ENCODE measurements at places on chromosomes 7 and 10.

DNA sequence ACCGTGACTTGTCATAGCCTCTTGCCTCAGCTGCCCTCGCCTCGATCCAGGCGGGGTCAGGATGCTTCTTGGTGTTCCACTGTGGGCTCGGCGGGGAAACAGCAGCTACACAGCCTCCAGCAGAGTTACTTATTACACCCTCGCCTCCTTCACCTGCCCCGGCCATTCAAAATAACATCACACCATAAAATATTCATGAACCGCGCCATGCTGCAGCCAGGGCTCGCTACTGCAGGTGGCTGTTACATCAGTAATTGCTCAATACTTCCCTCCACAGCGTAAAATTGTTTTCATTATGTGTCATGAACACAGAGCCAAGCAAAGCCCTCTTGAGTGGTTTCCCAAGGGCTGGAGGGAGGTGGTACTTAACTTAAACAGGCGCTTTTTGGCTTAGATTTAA lies 241.5 kb upstream of the SP8 start:
- H3K36me3 ChIP-seq = no peaks in the 10 kb centered on the region
- no peak overlapping the region for H3K27ac ChIP-seq
- peak overlapping the region; percentile 28 for H3K4me3 ChIP-seq
- H3K4me1 ChIP-seq = peaks cover 55% of the 10 kb centered on the region

GRCh38 chr7:150378853-150379440 lies at the start of gene ZNF775:
Gene ZNF775, plus strand, starts transcription at chr7:150379330. Its CDS starts 9,141 bp downstream, at chr7:150388471.
- peak within 1 kb of the TSS; percentile 88 for H3K27ac ChIP-seq
- peak within 1 kb of the TSS; percentile 99 for H3K4me3 ChIP-seq
- H3K36me3 ChIP-seq = peaks cover 10% of the 10 kb centered on the region
- peaks cover 8% of the 10 kb centered on the region for H3K27me3 ChIP-seq
- peaks cover 81% of the 10 kb centered on the region for H3K4me1 ChIP-seq
- peak; percentile 94 for DNase-seq

DNA sequence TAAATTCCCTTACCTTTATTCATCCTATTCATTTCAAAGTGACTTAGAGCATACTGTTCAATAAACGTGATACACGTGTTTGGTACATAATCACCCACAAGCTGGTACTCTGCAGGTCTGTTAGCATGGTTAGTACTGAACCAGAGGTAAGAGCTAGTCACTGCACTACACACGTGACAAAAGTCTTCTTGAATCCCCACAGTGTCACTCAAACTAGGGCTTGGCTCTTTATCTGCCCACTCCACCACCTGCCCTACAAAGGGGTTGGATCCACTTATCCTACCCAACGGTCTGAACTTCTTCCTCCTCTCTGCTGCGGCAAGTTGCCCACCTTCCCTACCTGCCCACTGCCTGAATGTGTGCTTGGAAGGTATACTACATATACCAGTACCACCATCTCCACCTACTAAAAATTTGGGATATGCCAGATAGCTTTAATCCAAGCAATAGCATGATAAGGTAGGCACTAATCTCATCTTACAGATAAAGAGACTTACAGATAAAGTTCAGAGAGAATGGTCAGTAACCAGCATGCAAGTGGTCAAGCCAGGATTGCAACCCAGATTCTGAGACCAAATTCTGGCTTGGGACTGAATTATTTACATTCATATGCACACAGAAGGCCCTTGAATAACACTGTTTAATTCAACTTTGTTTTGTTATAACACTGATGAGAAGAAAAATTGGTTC lies 92.2 kb downstream of the SGMS1 start:
- no peak overlapping the region for H3K4me3 ChIP-seq
- no peak for DNase-seq
- H3K27me3 ChIP-seq = no peaks in the 10 kb centered on the region
- H3K4me1 ChIP-seq = no peaks in the 10 kb centered on the region

GRCh38 chr7:20301311-20301939 lies 29.3 kb upstream of the ITGB8 start:
- H3K4me1 ChIP-seq = peaks cover 4% of the 10 kb centered on the region
- no peak for DNase-seq
- no peak overlapping the region for H3K4me3 ChIP-seq
- H3K27me3 ChIP-seq = no peaks in the 10 kb centered on the region
- H3K36me3 ChIP-seq = no peaks in the 10 kb centered on the region

DNA sequence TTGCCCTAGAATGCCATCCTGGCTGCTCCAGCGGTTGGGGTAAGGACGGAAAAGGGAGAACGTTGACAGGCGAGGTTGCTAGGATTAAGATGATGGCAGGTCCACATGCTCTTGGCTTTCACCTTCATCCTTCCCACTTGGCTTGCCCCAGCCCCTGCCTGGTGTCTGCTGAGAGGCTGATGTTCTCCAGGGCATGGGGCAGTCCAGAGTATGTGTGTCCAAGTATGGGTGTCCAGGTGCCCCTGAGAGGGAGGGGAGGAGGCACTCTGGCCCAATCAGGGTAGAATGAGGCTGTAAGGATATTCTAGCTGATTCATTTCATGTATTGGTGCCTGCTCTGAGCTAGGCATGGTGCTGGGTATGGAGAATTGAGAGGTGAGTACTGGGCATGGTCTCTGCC lies 12.6 kb downstream of the NEURL1 start:
- H3K27me3 ChIP-seq = peaks cover 33% of the 10 kb centered on the region
- no peak for DNase-seq
- H3K4me3 ChIP-seq = no peak overlapping the region
- peaks cover 40% of the 10 kb centered on the region for H3K4me1 ChIP-seq
- no peak overlapping the region for H3K27ac ChIP-seq

GRCh38 chr7:127983804-127984332 lies 47.4 kb downstream of the LRRC4 start:
- no peak overlapping the region for H3K4me3 ChIP-seq
- no peaks in the 10 kb centered on the region for H3K4me1 ChIP-seq
- peak overlapping the region; percentile 24 for H3K27ac ChIP-seq
- no peaks in the 10 kb centered on the region for H3K27me3 ChIP-seq

- no peak overlapping the region for H3K27ac ChIP-seq
- H3K36me3 ChIP-seq = no peaks in the 10 kb centered on the region
- H3K27me3 ChIP-seq = peaks cover 1% of the 10 kb centered on the region
- H3K4me1 ChIP-seq = no peaks in the 10 kb centered on the region
Observed at GRCh38 chr10:2462581-2462980, 604.8 kb upstream of the PFKP start.

DNA sequence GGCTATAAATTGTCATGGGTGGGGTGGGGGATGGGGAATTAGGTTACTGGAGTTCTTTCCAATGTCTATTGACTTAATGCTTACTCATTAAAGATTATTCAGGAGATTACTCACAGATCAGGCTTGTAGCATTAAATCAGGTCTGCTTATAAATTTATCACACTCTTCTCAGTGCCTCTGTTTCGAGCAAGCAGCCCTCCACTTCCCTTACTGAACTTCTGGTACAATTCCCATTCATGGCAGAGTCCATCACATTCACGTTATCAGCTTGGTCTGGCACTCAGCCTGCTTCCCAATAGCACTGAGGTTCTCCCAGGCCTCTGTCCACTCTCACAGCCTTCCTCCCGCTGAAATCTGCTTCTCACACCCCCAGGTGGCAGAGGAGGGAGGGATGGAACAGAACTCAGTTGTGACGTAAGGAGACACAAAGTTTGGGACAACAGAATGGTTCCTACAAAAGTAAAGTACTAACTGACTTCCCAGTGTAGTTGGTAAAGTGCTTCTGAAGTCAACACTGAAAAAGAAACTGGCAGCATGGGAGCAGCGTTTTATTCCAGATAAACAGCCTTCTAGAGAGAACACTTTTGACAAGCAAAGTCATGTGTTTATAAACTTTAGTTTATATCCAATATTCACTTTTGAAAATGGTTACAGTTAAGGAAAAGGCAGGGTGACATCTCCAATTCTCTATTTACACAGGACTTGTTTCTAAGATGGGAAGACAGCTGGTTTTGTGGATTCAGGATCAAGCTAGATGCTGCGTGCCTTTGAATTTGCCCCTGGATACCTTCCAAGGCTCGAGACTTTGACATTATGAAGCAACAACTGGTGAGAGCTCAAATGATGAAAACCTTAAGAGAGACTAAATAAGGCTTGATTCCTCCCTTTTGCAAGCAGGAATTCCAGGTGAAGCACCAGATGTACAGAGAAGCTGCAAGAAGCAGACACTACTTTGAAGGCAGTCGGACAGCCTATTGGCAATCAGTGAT lies 81.4 kb downstream of the ATXN7L1 start:
- H3K27me3 ChIP-seq = peaks cover 3% of the 10 kb centered on the region
- H3K4me1 ChIP-seq = peaks cover 8% of the 10 kb centered on the region
- H3K4me3 ChIP-seq = no peak overlapping the region

DNA sequence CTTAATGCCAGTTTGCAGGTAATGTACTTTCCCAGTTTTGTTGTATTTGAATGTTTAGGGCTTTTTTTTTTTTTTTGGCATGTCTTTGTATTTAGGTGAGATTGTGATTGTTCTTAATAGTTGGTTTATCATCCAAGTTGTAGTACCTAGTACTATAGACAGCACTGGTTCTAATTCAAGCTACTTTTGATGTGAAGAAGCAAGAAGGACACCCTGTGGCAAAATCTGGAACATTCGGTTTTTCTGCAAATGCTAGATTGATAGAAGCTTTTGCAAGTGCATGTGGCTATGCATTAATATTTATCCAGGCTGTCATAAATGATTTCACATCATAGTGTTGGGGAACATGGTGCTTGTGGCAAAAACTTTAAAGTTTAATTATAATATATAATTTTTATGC lies 248.9 kb downstream of the FOXP2 start:
- DNase-seq = no peak
- H3K27me3 ChIP-seq = no peaks in the 10 kb centered on the region
- H3K36me3 ChIP-seq = no peaks in the 10 kb centered on the region
- H3K4me1 ChIP-seq = peaks cover 28% of the 10 kb centered on the region
- H3K4me3 ChIP-seq = no peak overlapping the region

GRCh38 chr10:73625004-73625883 lies 16.0 kb downstream of the MYOZ1 start:
- peak; percentile 62 for DNase-seq
- peak overlapping the region; percentile 100 for H3K27ac ChIP-seq
- H3K4me3 ChIP-seq = peak overlapping the region; percentile 98

GRCh38 chr10:49541762-49542161 lies 2.8 kb upstream of the ERCC6 start:
- H3K27me3 ChIP-seq = peaks cover 62% of the 10 kb centered on the region
- H3K4me1 ChIP-seq = peaks cover 21% of the 10 kb centered on the region
- DNase-seq = no peak
- no peak overlapping the region for H3K27ac ChIP-seq
- peaks cover 1% of the 10 kb centered on the region for H3K36me3 ChIP-seq

DNA sequence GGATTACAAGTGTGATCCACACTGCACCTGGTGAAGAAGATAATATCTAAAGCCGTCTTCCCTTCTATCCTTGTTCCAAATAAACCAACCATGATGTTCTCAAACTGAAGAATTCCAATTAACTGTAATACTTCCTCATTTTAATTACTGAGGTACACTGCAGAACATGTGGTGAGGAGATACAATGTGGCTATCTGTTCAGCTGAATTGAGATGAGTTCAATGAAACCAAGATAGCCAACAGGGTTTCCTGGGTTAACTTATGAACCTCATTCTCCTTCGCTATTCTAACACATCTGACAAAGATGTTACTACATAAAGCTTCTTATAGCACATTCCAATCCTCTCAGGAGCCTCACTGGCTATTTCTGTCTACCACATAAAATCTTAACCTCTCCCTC lies 75.5 kb downstream of the RAPGEF5 start:
- H3K4me3 ChIP-seq = no peak overlapping the region
- no peak overlapping the region for H3K27ac ChIP-seq
- H3K36me3 ChIP-seq = no peaks in the 10 kb centered on the region
- no peaks in the 10 kb centered on the region for H3K4me1 ChIP-seq

- DNase-seq = peak; percentile 71
- H3K27ac ChIP-seq = no peak within 1 kb of the TSS
- H3K27me3 ChIP-seq = peaks cover 59% of the 10 kb centered on the region
- H3K4me1 ChIP-seq = peaks cover 6% of the 10 kb centered on the region
- H3K36me3 ChIP-seq = no peaks in the 10 kb centered on the region
Observed at GRCh38 chr10:80132299-80133139, at the start of gene PLAC9. Gene PLAC9, plus strand, starts transcription at chr10:80132730. Its CDS starts 33 bp downstream, at chr10:80132763.

- no peak overlapping the region for H3K4me3 ChIP-seq
- H3K27ac ChIP-seq = peak overlapping the region; percentile 3
- H3K27me3 ChIP-seq = no peaks in the 10 kb centered on the region
- no peak for DNase-seq
- peaks cover 19% of the 10 kb centered on the region for H3K4me1 ChIP-seq
Observed at GRCh38 chr7:148108381-148108780, 482.2 kb upstream of the C7orf33 start.

GRCh38 chr7:39621784-39622411 lies 1.5 kb upstream of the RALA start:
- H3K4me1 ChIP-seq = peaks cover 41% of the 10 kb centered on the region
- peaks cover 10% of the 10 kb centered on the region for H3K27me3 ChIP-seq
- DNase-seq = no peak
- no peaks in the 10 kb centered on the region for H3K36me3 ChIP-seq
- peak overlapping the region; percentile 98 for H3K4me3 ChIP-seq
- peak overlapping the region; percentile 75 for H3K27ac ChIP-seq

- no peaks in the 10 kb centered on the region for H3K36me3 ChIP-seq
- peaks cover 31% of the 10 kb centered on the region for H3K27me3 ChIP-seq
- peaks cover 13% of the 10 kb centered on the region for H3K4me1 ChIP-seq
- DNase-seq = no peak
- H3K4me3 ChIP-seq = no peak overlapping the region
Observed at GRCh38 chr7:154867068-154867467, 135.9 kb downstream of the PAXIP1 start.

- peak within 1 kb of the TSS; percentile 92 for H3K4me3 ChIP-seq
- peaks cover 19% of the 10 kb centered on the region for H3K4me1 ChIP-seq
- no peaks in the 10 kb centered on the region for H3K36me3 ChIP-seq
- no peak within 1 kb of the TSS for H3K27ac ChIP-seq
Observed at GRCh38 chr10:94402204-94402842, at the start of gene TBC1D12. Gene TBC1D12, plus strand, starts transcription at chr10:94402541. Its CDS starts 73 bp downstream, at chr10:94402614.

DNA sequence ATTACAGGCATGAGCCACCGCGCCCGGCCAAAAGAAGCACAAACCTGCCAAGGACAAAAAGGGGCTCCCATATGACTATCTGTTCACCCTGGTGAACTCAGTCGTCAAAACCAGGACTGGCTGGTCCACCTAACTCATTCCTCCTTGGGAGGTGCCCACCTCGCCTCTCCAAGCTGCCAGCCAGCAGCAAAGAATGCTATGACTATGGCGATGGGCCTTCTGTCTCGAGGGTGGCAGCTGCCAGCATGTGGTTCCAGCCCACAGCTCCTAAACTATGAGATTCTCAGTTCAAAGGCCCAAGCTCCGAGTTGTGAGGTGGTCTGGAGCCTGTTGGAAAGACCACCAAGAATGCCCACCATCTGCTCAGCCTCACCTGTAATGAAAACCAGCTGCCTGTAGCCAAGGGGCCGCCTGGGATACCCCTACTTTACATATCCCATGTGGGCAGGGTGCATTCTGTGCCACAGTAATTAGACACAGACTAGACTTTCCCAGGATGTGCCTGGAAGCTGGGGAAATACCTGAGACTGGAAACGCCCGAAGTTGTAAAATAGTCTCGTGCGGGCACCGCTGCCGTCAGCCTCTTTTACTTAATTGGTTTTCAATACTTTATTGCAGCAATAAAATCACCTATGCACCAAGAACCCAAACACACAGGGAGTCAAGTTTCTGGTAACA lies 71.1 kb downstream of the ZRANB1 start:
- H3K4me1 ChIP-seq = peaks cover 69% of the 10 kb centered on the region
- H3K4me3 ChIP-seq = no peak overlapping the region
- H3K36me3 ChIP-seq = peaks cover 72% of the 10 kb centered on the region
- H3K27me3 ChIP-seq = no peaks in the 10 kb centered on the region
- peak overlapping the region; percentile 78 for H3K27ac ChIP-seq
- DNase-seq = no peak
